Right hindlimb (tissue), 1 donor: ENCODE measurements at places on chromosomes 4 and X.

GRCh38 chrX:8037593-8038348 lies 110.6 kb upstream of the PNPLA4 start:
- DNase-seq = no peak

DNA sequence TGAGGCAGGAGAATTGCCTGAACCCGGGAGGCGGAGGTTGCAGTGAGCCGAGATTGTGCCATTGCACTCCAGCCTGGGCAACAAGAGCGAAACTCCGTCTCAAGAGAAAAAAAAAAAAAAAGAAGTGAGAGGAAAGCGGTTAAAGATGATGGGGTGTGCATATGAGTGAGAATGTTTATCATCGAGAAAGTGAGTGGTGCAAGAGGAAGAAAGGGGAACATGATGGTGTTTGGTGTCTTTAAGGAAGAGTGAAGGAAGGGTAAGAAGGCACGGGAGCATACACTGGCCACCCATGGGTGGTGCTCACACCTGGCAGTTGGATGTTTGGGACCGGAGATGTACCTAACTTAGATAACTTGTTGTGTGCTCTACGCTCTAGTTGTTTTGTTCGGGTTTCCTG lies 62.2 kb downstream of the STOX2 start:
- no peak for DNase-seq

- DNase-seq = no peak
These were observed 1018.4 kb upstream of the TENM3 start for GRCh38 chr4:181224852-181225251.

DNA sequence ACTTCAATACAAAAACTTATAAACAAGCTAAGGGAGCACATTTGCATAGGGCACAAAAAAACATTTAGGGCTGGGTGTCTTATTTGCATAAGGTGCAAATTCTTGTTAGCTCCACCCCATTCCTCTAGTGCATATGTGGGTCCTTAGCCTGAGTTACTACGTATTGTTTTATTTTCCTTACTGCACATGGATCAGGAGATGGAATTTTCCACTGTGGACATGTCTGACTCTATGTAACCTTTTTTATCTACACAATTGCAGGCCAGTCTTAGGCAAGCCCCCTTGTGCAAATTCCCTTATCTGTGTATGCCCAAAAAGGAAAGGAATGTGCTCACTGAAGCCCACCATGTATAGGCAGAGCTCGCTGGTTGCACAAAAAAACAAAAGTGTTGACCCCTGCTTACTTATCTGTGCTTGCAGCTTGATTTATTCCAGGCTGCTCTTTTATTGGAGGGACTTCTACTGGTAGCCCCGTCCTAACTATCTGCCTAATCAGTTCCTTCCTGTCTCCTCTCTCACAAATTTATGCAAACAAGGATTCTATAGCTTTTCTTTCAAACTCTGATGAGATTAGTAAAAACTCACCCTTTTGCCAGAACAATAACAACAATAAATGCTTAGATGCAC lies 359.0 kb upstream of the MAGEB16 start:
- no peak for DNase-seq

GRCh38 chr4:137693641-137694040 lies 161.3 kb upstream of the PCDH18 start:
- no peak for DNase-seq

DNA sequence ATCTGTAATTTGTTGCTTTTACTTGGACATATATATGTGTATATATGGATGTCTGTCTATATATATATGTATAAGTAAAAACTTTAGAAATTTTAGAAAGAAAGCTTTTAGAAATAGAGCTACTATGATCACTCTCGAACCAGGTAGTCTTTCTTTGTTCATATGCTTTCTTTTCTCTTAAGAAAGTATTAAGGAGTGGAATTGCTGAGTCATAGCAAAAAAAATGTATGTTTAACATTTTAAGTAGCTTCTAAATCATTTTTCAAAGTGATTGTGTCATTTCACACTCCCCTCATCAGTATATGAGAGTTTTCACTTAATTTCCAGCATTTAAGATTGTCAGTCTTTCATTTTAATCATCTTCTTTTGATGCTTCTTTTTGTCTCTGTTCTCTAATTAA lies 447.9 kb upstream of the TECRL start:
- no peak for DNase-seq

DNA sequence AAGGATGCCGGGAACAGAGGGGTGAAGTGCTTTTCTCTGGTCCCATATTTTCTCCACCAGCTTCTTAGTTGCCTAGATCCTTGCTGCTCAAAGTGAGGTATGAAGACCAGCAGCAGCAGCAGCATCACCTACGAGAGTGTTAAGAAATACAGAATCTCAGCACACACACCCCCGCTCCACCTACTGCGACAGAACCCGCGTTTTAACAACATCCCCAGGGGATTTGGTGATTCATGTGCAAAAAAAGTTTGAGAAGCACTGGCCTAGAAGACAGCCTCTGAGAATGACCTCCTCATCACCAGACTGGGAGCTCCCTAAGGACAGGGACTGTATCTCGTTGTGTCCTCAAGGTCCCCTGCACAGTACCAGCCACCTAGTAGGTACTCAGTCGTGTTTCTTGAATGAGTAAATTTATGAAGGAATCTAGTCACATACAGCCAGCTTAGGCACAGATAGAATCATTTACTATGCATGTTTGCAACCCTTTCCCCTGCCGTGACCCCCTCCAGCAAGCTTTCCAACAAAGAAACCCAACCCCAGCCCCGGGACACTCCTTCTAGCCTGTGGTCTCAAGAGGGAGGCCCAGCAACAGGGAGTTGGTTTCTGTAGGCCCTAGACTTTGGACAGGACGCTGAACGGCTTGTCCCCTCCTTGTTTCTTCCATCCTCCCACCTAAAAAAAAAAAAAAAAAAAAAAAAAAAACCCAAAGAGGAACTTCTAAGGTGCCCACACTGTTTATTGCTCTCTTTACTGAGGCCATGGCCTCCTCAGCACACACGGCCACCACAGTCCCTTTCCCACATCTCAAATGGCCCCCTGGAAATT lies 21.5 kb downstream of the RTL5 start:
- DNase-seq = no peak

DNA sequence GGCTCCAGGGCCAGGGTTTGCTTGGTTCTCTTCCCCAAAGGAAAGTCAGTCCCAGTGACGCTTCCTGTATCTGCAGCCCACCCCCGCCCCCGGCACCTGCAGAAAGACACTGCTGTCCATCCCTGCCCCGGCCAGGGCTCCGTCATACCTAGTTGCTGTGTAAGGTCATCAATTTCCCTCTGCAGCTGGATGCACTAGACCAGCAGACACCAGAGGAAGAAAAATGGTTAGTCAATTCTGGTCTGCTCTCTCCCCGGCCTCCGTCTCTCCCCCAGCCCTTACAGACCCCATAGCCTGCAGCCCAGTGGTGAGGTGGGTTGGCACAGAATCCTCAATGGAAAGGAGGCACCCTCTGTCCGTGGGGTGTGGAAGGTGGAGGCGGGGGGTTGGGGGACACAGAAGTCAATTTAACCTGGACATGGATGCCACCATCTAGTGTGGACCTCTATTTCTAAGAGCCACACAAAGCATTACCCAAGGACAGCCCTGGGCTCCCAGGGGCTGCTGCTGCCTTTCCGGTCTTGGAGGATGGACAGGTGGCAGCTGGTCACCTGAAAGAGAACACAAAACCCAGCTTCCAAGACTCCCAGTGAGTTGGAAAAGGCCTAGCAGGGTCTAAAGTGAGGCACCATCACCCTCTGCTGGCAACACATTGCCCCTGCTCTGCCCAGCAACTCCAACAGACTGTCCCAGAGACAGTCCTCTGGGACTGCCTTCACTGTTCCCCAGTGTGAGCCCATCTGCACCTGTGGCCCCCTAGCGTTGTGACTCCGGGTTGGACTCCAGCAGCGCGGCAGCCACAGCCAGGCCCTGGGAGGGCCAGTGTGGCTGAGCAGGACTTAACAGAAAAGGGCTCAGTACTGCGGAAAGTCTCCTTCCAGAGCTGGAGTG lies 40.2 kb upstream of the NHSL2 start:
- no peak for DNase-seq

DNA sequence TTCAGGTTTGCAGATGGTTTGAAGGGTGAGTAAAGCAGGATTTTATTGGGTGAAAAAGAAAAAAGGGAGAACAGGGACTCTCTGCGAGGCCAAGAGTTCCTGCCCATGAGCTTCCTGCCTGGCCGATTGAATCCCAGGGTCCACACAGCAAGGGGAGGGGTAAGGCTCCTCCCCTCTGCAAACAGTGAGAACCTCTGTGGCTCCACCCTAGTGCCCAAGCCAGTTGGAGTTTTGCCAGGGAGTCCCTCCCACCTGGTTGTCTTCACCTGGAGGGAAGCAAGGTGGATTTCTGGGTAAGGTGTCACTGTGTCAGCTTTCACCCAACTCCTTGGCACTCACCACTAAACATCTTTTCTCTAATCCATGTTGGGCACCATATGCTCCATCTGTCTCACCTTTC lies 70.9 kb downstream of the PDHA2 start:
- DNase-seq = no peak

- no peak for DNase-seq
These were observed 60.2 kb upstream of the HS3ST1 start for GRCh38 chr4:11488657-11489452.

DNA sequence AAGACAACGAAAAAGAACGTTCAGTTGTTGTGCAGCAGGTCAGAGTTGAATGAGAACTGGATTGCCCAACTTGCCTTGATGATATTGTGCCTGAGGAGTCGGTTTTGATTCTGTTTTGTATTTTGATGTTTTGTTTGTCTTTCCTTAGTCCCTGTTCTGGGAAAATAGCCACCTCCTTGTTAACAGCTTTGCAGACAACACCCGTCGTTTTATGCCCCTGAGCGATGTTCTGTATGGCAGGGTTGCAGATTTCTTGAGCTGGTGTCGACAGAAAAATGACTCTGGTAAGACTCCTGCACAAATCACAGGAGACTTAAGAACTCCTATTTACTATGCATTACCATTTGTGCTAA lies 4.5 kb downstream of the BST1 start:
- DNase-seq = no peak

- DNase-seq = no peak
These were observed 105.3 kb downstream of the KDR start for GRCh38 chr4:55020131-55020530.

- DNase-seq = no peak
These were observed 29.3 kb upstream of the SRPX start for GRCh38 chrX:38249965-38250364.

GRCh38 chrX:129655547-129656249 lies 942 bp upstream of the APLN start:
- DNase-seq = no peak

GRCh38 chr4:157988641-157989040 lies 184.2 kb downstream of the GASK1B start:
- DNase-seq = no peak

GRCh38 chr4:121070696-121071639 lies 1.4 kb downstream of the NDNF start:
- DNase-seq = peak; percentile 73

DNA sequence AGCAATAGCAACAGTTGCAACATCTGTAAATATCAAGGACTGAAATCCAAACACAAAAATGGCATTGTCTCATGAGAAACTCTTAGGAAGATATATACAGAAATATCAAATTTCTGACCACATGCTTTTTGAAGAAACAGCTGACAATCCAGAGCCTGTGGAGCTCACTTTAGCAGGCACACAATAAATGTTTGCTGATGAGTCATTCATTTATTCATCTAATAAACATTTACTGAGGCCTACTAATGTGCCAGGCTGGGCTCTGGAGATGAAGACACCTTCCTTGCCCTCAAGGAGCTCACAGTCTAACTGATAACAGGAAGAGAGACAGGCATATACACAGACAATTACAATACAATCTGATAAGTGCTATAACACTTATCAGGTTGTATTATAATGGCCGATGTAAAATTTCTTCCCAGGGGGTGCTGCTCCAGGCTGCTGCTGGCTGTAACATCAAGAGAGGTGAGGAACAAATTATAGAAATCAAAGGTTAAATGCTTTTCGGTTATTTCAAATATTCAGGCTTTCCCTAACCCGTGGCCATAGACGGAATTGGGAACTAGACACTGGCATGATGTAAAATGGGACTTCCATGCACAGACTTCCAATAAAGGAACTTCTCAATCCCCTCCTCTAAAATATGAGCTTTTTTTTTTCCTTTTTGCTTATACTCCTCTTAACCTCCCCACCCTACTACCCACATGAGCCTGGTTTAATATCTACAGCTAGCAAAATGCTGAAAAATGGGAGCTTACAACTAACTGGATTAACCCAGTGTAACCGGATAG lies 16.8 kb upstream of the ZCCHC13 start:
- no peak for DNase-seq

DNA sequence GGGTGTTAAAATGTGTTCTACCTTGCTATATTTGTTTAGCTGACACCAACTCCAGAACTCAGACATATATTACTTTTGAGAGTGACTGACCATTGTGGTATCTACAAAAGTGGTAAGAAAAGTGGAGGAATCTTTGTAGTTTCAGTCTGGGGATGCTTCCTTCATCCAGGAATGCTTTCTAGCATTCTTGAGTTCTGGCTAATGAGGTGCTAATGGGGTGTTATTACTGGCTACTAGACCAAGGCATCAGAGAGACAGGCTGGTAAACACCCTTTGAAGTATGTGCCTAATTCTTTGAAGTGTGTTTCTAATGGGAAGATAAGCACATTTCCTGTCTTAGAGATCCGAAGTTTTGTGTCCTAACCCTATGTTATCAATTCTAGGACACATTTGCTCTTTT lies 310.4 kb downstream of the SPRY1 start:
- no peak for DNase-seq

GRCh38 chrX:127306262-127306661 lies 486.7 kb downstream of the PRR32 start:
- no peak for DNase-seq

DNA sequence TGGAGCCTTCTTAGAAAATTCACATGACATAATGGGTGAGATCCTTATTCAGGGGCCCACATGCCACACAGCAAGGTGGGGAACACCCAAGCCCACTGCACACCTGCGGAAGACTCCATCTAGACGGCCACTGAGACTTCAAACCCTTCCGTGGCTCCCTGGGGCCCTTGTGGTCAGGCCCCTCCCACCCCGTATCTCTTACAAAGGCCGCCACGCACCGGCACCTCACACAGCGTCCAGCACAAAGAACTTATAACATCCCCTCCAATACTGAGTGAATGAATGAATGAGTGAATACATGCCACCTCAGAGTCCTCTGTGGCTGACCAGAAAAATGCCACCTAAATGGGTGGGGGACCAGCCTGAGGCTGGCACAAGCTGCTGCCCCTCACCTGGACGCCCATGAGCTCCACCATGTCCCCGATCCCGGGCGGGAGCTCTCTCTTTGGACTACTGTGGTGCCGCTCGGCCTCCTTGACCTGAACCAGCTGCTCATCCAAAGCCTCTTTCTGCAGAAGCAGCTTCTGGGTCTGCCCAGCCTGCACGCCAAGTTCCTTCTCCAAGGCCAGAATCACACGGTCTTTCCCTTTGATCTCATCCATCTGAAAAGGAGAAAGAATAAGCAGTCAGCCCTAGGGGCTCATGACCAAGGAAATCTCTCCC lies 66.9 kb upstream of the C4orf50 start:
- no peak for DNase-seq

DNA sequence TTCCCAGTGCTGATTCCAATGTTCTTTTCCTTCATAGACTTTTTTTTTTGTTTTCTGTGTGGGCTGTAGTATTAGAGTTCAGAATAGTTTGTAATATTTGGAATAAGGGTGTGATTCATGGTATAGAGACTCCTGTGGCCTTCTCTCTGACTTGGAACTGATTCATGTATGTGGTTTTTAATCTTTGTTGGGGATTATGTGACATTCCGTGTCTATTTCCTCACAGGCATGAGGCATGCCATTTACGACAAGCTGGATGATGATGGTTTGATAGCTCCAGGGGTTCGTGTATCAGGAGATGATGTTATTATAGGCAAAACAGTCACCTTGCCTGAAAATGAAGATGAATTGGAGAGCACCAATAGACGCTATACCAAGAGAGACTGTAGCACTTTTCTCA lies 44.4 kb downstream of the POLR2B start:
- DNase-seq = no peak

GRCh38 chr4:86582410-86582809 lies 11.7 kb upstream of the PTPN13 start:
- no peak for DNase-seq
